ENCODE measurements at places on chromosomes 5 and 9.

GRCh38 chr5:151123897-151124751, 33.5 kb downstream of the ANXA6 start:
- no peak for DNase-seq

DNA sequence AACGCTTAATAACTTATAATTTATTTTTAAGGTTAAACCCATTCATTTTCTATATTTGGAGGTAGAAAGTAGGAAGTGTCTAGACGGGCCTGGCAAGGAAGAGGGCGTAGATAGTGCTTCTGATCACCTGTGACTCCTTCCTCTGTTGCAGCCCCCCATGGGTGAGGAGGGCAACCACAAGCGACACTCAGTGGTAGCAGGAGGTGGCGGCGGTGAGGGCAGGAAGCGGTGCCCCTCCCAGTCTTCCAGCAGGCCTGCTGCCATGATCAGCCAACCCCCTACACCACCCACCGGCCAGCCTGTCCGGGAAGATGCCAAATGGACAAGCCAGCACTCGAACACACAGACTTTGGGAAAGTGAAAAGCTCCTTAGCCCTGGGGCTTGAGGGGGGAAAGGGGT, 36.7 kb downstream of the FAXDC2 start:
- no peak for DNase-seq

DNA sequence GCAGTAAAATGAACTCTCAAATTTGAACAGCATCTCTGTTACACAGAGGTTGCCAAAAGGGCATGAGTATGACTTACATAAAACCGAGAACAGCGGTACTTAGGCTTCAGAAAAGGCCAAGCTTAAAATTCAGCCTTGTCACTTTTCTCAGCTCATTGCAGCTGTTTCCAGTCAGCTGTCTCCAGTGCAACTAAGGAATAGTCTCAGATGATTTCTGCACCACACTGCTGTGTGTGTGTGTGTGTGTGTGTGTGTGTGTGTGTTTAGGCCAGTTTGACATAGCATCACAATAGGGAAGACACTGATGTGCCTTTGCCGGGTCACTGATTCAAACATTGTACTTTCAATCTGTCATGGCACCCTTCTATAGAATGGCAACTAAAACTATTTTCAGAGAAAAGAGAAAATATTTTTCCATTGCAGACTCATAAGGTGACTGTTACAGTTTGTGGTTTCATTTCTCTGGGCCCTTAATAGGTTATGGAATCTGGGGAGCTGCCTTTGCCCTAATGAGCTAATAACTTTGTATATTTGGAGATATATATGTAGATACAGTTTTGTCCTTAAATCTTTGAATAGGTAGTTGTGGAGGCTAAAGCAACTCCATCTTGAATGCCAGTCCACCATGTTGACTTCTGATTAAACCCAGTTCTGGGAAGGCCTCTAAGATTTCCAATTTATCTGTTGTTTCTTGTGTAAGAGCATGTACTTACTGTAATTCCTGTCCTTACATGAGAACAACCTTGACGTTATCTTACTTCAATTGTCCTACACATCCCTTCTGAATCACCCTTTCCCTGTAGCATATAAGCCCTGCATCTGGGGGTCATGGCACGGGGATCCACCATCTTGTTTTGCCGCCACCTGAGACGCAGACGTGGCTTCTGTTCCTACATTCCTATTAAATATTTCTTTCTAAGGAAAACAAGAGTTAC, 4.5 kb downstream of the LSM11 start:
- no peak for DNase-seq

DNA sequence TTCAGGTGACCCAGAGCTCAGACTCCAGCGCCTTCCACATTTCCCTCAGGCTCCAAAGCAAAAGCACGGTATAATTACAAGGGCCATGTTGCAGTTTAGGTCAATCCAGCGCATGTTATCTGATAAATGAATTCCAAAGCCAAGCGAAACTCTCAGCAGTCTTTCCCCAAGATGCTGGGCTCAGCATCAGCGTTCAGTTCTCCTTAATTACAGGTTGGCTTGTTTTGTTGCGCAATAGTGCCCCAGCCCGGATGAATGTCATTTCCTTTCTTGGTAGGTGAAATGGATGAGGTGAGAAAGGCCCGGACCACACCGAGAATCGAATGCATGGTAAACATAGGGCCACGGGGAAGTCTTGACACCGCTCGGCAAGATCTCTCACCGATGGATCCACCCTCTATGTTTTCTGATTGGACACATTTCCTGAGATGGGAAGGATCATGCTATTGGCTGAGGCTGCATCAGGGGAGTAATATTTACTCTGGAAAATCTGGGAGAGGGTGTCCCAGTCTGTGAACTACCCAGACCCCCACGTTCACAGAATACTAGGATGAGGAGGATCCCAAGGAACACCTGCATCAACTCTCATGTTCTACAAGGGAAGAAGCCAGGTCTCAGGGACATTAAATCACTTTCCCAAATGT, 221.2 kb upstream of the ANKRD55 start:
- DNase-seq, result no peak

DNA sequence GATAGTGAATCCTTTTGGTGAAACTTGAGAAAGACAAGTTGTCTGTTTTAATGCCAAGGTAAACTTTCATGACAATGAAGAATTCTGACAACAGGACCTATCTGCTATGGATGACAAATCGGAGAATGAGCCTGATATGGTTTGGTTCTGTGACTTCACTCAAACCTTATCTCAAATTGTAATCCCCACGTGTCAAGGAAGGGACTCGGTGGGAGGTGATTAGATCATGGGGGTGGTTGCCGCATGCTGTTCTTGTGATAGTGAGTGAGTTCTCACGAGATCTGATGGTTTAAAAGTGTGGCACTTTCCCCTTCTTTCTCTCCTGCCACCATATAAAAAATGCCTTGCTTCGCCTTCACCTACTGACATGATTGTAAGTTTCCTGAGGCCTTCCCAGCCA, 1964.1 kb upstream of the CDH9 start:
- no peak for DNase-seq

- DNase-seq, result no peak
Measured at GRCh38 chr9:137191691-137192447, 3.4 kb downstream of the SSNA1 start.

GRCh38 chr9:2414465-2414864, 207.1 kb upstream of the VLDLR start:
- no peak for DNase-seq

DNA sequence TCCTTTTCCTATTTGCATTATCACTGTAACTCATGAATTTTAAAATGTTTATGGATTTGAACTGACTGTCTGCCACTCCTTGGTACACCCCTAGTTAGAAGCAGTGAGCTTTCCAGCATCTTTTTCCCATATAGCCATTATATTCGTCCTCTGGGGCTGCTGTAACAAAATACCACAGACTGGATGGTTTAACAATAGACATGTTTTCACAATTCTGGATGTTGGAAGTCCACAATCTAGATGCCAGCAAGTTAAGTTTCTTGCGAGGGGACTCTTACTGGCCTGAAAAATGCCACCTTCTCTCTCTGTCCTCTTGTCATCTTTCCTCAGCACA, 530.0 kb downstream of the SEMA5A start:
- no peak for DNase-seq

- DNase-seq, result no peak
Measured at GRCh38 chr5:140468188-140468587, 66.6 kb downstream of the ANKHD1 start.

- no peak for DNase-seq
Measured at GRCh38 chr5:66440202-66440680, 156.0 kb upstream of the MAST4 start.

DNA sequence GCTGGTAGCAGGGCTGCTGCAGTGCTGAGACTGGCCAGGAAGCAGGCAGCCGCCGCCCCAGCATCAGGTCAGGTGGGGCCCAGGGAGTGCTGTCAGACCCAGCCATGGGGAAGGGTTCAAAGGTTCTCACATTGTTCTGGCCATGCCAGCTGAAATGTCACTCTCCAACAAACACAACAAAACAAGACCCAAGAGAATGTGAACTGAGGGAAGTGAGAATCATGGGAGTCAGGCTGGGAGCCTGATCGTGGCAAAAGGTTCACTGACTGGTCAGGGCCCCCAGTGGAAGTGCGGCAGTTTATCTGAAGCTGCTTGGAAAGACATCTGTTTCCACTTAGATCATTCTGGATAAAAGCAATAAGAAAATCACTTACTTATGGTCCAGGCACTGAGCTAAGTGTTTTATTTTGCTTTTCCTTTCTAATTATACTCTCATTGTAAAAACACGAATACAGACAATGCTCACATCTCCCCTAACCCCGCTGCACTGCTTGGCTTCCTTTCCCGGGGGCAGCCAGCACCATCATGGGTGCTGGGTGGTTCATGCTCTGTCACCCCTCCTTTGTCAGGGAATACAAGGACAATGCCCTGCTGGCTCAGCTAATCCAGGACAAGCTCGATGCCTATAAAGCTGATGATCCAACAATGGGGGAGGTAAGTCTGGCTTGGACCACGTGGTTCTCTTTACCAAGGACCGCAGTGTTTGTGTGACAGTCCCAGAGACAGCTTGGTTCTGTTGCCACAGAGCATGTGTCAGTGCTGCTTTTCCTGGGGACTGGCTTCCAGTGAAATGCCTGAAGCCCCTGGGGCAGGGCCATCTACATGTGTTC, 41.9 kb upstream of the CFAP157 start:
- DNase-seq, result no peak

- no peak for DNase-seq
Measured at GRCh38 chr5:162067162-162067561, 411 bp upstream of the GABRG2 start.

DNA sequence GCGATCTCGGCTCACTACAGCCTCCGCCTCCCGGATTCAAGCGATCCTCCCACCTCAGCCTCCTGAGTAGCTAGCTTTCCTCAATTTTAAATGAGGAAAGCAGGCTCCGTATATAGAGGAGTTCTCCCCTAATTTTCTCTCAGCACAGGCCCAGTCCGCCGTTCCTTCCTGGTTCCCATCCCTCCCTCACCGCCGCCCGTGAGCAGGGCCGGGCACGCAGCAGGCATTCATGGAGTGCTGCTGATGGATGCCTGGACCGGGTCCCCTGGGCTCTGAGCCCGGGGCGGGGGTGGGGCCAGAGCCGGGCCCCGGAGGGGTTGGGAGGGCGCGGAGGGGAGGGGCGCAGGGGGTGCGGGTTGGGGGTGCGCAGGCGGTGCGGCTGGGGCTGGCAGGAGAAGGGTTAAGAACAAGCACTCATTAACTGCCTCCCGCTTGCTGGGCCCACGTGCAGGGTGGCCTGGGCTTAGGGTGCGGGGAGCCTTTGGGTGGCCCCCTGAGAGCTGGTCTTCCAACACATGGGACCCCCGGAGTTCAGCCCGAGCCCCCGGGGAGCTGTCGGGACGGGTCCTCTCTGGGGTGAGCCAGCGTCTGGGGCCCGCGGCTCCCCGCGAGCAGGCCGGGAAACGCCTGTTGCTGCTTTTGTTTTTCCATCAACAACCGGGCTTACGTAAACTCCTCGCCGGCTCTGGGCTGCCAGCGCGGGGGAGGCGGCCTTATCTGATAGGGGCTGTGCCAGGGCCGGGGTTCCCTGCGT, 33.7 kb downstream of the LHX2 start:
- no peak for DNase-seq

- no peak for DNase-seq
Measured at GRCh38 chr9:108117795-108118194, 628.2 kb upstream of the KLF4 start.

- DNase-seq, result no peak
Measured at GRCh38 chr9:96581786-96582185, 37.9 kb downstream of the CDC14B start.

GRCh38 chr9:130107955-130108354, 54.2 kb downstream of the GPR107 start:
- no peak for DNase-seq

- no peak for DNase-seq
Measured at GRCh38 chr5:58394339-58394738, 65.5 kb downstream of the PLK2 start.

DNA sequence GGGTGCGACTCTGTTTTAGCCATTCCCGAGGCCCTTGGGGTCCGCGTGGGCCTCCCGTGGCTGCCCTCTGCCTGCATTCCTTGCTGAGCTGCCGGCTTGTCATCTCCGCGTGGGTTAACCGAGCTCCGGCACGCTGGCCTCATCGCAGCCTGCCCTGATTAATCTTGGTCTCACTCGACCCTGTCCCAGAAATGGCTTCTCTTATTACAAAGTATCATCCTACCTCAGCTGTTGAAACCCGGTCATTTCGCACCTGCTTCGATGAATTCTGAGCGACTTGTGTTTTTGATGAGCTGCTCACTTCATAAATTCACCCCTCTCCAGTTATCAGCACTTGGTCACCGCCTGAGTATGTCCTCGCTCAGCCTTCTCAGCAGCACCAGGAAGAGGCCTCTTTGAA, 123.5 kb upstream of the EGFLAM start:
- DNase-seq, result no peak

- DNase-seq, result no peak
Measured at GRCh38 chr5:127369796-127370195, 79.2 kb downstream of the MEGF10 start.

- peak; percentile 10 for DNase-seq
Measured at GRCh38 chr9:131645078-131645776, 94.6 kb downstream of the RAPGEF1 start.

GRCh38 chr5:13606051-13606450, 338.4 kb downstream of the DNAH5 start:
- no peak for DNase-seq

GRCh38 chr9:127943731-127944144, 6.1 kb upstream of the DPM2 start:
- peak; percentile 31 for DNase-seq

DNA sequence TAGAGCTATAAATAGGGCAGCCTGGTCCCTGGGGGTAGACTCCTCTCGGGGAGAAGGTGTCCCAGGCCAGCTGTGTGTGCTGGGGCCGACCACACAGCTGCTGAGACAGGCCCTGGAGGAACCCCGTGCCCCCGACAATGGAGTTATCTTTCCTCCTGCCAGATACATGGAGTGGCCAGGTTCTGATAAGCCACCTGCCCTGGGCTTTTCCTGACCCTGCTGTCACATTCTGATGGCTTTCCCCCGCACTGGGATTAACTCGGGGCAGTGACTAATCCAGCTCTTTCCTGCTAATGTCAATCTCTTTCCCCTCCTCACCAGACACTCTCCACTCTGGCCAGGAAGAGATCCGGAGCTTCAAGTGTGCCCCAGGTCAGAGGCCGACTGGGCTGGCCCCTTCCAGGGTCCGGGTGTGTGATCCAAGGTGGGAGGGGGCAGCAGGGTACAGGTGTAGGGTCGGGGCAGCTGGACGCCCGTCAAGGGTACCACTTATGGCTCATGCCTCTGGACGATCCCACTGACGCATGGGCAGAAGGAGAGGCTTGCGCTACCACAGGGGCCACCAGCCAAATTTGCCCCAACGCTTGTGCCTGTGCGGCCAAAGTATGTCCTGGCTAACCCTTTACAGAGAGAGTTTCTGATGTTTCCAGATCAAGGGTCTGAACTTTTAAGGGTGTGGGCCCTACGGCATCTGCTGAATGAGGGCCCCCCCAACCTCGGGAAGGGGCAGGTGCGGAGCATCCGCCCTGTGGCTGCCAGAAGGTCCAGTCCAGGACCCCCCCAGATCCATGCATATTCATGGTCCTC, 20.6 kb upstream of the COL5A1 start:
- DNase-seq, result no peak

All from NK-92 treated with Interleukin-12 subunit alpha and Interleukin-12 subunit beta, amount 100 ng/mL, for 24 hours (cell line).